ENCODE measurements at places on chromosomes 13 and 19. TPM values are rescaled to one million over a fixed set of nuclear protein-coding genes. Genes with fewer than 3 reads are reported as not detected.
A peak's percentile ranks its signal among the peaks of the same experiment; 100 is the strongest.

LHFPL6 gene
- total RNA-seq, result 18.4 TPM

ARRDC5 gene
- not detected for total RNA-seq

IRS2 gene
- 5.0 TPM for total RNA-seq

RAB11B gene
- 10.7 TPM for total RNA-seq

DCT gene
- 2.2 TPM for total RNA-seq

LGALS4 gene
- total RNA-seq, result 0.11 TPM

FCAR gene
- not detected for total RNA-seq

C19orf53 gene
- 486 TPM for total RNA-seq

ZNF433 gene
- total RNA-seq, result 0.37 TPM

DNA sequence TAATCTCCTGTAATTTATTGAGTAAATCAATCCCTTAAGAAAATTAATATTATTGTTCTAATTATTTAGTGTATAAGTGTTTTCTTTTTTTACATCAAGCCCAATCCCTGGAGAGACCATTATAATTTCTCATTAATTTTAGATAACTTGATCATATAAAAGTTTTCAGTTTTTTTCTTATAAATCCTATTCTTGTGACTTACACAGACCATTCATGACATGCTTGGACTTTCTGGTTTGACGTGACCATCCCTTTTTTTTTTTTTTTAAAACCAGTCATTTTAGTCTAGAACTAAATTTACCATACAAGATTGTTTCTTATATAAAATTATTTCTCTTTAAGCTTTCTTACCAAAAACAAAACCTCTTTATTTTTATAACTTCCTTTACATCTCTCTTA lies 5.4 kb upstream of the MTRF1 start:
- DNase-seq, result peak; percentile 17

DNA sequence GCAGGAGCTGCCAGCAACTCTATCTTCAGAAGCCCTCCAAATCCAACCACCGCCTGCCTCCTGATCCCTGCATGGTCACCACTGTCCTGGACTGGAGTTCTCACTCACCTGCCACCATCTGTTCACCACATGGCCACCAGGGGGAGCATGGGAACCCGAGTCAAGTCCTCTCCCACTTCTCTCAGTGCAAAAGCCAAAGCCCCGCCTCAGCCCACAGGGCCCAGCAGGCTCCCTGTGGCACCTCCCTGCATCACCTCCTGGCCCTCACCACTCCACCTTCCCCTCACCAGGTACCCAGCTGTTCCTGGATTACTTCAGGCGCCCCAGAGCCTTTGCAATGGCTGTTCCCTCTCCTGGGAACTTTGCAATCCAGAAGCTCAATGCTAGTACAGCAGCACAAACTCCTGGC lies 5.3 kb downstream of the DHPS start:
- peak; percentile 68 for DNase-seq

DNA sequence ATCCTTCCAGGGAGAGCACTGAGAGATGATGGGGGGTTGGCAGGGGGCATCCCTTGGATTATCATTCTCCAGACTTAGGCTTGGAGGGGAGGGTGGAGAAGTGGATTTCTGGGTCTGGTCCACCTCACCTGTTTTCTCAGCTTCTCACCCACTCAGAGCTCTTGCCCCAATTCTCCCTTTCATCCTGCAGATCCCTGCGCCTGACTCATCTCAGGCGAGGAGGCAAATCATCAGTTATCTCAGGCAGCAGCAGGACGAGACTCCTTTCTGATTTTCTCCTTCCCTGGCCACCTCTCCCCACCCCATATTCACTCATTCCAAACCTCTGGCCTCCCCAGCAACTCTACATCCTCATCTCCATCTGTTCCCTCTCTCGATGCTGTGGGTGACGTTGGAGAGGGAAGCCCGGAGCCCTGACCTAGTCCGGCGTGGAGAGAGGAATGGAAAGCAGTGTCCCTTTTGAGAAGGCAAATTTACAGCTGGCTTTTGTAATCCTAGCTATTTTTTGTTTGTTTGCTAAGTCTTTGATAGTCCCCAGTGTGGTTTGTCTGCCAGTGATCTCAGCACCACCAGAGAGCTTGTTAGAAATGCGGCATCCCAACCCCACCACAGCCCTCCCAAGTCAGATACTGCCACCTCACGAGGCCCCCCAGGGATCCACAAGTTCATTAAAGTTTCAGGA lies 24.0 kb upstream of the TPT1 start:
- no peak for DNase-seq

- DNase-seq, result peak; percentile 58
These were observed 633.5 kb upstream of the ATXN8OS start for GRCh38 chr13:69474011-69474685.

GRCh38 chr19:47321630-47322029 lies 10.3 kb upstream of the C5AR2 start:
- no peak for DNase-seq

DNA sequence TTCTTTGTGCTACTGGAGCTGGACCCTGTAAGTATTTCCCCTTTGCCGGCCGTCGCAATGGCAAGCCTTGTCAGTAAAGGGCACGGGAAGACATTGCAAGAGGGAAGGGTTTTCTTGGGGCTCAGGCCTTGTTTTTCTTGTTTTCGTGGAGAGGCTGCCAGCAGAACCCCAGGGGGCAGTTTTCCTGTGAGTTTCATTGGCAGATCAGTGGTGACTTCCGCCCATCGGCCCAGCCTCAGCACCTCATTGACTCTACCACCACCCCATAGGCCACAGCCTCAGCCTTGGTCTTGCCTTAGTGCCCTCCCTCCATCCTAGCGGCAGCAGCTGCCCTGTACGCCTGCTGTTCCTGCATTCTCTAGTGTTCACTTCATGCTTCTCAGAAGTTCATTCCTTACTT lies 61.5 kb downstream of the GJA3 start:
- DNase-seq, result no peak

- DNase-seq, result no peak
These were observed 1.4 kb upstream of the CD37 start for GRCh38 chr19:49333811-49334288.

GRCh38 chr13:87452281-87452680 lies 218.9 kb upstream of the SLITRK5 start:
- DNase-seq, result no peak

DNA sequence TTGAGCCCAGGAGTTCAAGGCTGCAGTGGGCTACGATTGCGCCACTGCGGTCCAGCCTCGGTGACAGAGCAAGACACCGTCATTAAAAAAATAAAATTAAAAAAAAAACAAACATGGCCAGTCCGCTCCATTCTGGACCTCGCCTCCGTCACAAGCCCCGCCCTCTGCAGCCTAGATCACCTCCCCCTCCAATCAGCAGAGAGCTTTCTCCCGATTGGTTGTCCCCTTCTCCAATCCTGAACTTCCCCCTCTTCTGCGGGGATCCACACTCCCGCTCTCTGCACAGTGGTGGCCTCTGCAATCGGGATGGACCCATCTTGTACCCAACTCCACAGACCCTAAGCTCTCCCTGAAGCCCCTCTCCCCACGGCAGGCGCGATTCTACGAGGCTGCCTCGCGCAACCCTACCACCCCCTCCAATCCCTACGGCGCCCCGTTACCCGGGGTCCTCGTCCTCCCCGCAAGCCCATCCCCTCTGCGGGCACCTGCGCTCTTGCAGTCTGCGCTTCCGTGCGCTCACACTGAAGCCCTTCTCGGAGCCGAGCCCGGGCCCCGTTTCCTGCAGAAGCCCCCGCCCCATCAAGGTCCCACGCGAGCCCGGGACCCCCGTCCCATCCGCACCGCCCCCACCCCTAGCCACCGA lies 540 bp downstream of the TMEM160 start:
- DNase-seq, result peak; percentile 90

DNA sequence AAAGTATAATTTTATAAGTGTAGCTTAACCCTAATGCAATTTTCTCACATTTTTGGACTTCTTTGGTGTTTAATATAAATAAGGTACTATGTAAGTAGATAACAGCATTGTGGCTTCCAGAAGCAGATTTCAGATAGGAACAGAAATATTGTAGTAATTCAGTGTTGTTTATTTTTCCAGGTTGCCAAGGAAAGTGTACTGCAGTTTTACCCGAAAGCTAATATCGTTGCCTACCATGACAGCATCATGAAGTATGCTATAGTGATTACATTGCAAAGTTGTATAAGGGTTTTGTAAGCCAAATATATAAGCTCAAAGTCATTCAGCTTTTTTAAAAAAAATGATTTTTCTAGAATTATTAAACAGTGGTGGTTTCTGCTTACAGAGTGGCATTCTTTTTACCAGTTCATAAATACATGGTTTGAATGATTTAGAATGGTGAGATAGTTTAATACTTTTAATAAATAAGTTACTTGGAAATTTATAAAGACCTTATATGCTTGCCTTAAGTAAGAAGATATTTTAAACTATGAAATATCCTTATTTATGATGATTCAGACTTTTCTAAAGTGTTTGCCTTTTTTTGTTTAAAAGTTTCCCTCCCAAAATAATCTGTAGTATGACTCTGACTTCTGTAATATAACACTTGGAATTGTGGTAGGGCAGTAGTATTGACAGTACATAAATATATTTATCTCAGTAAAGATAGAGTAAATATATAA lies 3.7 kb downstream of the UBA2 start:
- DNase-seq, result no peak

- peak; percentile 89 for DNase-seq
These were observed 49.3 kb downstream of the IFT88 start for GRCh38 chr13:20616059-20616797.

DNA sequence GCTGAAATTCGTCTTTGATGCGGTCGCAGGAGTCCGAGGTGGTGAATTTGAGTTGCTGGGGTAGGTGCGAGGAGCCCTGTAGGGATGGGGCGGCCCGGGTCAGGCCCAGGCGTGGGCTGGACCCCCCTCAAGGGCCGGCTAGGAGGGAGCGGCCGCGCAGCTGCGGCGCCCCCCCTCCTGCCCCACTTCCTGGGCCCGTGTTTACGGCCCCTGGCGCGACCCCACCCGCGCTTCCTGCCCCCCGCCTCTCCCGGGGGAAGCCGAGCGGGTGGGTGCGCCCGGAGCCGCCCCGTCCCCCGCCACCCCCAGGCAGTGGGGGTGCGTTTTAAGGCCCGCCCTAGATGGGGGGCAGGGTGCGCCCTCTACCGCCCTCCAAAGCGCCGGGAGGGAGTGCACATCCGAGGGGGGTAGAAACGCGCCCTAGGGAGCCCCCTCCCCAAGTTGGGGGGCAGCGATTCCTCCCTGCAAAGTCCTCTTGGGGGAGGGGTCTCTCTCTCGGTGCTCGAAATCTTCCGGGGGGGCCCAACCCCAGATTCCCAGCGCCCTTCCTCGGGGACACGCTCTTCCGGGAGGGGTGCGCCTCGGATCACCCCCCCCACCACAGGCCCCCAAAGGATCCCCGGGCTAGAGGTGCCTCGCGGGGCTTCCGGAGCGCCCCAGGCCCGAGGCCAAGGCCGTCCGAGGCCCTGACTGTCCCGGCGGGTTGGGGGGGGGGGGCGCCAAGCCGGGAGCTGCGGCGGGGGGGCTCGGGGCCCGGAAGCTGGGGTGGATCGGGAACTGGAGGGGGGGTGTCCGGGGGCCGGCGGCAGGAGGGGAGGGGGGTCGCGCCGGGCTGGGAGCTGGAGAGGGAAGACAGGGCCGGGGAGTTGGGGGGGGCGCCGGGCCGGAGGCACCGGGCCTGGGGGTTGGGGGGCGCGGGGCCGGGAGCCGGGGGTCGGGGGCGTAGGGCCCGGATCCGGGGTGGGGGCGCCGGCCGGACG lies 823 bp downstream of the TLE5 start:
- DNase-seq, result no peak

GRCh38 chr13:112668924-112669323 lies 20.9 kb upstream of the ATP11A start:
- no peak for DNase-seq

GRCh38 chr13:51047434-51048165 lies 63.5 kb downstream of the C13orf42 start:
- DNase-seq, result no peak

- DNase-seq, result peak; percentile 79
These were observed 1.1 kb downstream of the EDDM13 start for GRCh38 chr19:56273563-56274117.

- no peak for DNase-seq
These were observed 1102.1 kb downstream of the DIAPH3 start for GRCh38 chr13:59061621-59062020.

DNA sequence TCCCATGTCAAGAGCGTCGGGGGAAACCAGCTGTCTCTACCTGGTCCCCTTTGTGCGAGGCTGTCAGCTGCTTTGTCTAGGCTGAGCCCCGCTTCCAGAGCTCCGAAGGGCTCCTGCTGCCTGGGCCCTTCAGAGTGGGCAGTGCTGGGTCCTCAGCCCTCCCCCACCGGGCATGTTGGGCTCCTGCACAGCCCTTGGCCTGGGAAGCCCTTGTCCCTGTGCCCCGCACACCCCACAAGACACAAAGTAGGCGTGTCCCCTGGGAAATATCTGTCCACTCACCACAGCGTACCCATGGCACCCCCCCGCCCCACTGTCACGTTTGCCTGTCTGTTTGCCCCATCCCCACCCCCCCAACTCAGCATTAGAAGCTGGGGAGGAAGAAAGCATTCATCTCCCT lies 39.6 kb upstream of the RANBP3 start:
- no peak for DNase-seq

GRCh38 chr13:27980280-27980998 lies 8.1 kb downstream of the URAD start:
- DNase-seq, result no peak

- DNase-seq, result no peak
These were observed 47.1 kb downstream of the DCLK1 start for GRCh38 chr13:36084131-36084530.

GRCh38 chr19:15240515-15240914 lies 8.3 kb upstream of the EPHX3 start:
- no peak for DNase-seq

GRCh38 chr13:50598338-50598737 lies 245.2 kb downstream of the DLEU7 start:
- DNase-seq, result no peak

- DNase-seq, result no peak
These were observed 57.8 kb downstream of the MBNL2 start for GRCh38 chr13:97279913-97280312.

DNA sequence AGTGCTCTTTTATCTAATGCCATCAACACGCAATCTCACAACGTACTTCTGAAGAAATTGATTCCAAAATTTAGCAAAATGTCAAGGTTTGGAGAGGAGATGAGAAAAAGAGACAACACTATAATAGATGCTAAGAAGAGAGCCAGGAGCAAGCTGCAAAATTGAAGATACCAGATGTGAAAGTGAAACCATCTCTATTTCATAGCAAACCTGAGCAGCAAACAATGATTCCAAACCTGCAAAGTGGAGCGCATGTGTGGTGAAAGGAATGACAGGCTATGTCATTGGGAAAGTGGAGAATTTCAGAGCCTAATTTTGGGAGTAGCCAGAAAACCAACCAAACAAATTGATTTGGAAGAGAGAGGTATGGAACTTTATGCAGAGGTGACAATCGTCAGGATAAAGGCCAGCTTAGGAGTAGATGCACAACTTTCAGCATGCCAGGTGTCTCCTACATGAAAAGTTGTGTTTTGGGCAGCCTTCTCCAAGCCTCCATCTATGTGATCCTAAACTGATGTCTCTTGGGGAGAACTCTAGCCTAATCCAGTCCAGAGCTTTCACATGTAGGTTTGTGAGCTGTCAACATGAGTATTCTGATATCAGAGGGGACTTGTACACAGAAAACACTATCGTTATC lies 158.4 kb upstream of the FNDC3A start:
- DNase-seq, result no peak

GRCh38 chr13:98220271-98220791 lies 43.3 kb upstream of the RNF113B start:
- DNase-seq, result no peak

All from HT1080 (cell line).